ENCODE measurements at places on chromosomes 3 and 15.

DNA sequence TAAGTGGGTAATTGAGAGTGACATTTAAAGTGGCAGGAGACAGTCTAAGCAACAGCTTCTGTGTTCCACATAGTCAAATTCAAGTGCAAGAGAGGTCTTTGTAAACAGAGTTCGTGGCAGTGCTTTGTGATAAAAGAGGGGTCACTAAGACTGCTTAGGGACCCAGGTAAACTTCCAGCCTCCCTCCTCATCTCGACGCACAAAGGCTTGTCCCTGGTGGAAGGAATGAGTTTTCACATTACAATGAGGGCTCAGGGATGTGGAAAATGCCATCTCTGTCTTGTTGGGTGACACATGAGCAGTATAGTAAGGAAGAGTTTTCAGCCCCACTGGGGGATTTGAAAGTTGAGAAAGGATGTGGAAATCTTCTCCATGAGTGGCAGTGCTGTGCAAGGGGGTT, 7.3 kb downstream of the GMNC start:
- no peak for DNase-seq

- no peak for DNase-seq
Measured at GRCh38 chr15:51266656-51267050, 71.7 kb downstream of the CYP19A1 start.

DNA sequence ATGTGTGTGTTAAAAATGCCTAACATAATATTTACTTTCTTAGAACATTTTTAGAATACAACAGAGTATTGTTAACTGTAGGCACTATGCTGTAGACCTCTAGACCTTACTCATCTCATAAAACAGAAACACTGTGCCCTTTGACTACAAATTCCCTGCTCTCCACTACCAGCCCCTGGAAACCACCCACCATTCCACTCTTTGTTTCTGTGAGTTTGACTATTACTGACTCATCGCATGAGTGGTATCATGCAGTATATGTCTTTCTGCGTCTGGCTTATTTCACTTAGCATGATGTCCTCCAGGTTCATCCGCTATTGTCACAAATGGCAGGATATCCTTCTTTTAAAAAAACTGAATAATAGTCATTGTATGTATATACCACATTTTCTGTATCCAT, 216.7 kb upstream of the CFAP20DC start:
- no peak for DNase-seq

DNA sequence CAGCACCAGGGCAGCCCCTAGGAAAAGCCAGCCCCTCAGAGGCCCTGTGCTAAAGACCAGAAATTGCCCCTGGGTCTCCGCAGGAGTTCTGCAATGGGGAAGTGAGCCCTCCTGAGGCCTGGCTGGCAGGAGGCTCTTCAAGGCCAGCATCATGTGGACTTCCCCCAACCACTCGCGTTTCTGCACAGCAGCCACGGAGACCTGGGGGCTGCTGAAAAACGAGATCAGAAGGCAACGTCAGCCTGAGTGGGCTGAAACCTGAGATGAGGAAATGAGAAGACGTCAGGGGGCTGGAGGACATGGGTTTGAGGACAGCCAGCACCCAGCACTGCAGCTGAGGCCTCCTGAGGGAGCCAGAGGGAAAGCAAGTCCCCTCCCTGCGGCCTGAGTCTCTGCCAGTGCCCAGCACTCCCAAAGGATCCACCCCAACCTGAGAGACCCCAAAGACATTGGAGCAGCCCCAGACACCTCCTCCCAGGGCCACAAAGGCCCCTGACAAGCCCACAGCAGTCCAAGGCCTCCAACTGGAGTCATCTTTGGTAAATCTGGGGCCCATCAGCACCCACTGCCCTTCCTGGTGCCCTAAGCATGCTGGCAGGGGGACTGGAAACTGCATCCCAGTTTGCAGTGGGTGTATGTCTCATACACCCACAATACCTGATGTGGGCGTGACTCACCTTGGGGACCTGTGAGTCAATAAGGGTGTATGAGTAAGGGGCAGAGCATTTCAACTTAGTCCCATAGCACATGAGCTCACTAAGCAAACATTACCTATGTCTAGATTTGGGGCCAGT, 29.2 kb upstream of the CYP11A1 start:
- peak; percentile 86 for DNase-seq

DNA sequence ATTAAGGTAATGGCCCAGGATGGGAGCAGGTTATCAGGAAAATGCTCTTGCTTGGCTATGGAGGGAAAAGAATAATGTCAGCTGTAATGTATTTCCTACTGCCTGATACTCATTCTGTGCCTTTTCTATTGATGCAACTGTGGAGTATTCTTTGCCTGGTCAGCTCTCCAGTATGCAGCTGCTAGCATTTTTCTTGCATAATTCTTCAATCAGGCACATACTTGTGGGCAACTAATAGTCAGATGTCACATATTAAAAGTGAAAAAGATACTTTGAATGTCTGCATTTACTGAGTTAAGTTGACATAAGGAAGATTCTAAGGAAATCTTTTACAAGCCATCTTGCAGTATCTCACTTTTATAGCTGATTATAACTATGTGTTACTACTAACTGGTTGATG, 29.5 kb downstream of the CD80 start:
- DNase-seq: peak; percentile 69

DNA sequence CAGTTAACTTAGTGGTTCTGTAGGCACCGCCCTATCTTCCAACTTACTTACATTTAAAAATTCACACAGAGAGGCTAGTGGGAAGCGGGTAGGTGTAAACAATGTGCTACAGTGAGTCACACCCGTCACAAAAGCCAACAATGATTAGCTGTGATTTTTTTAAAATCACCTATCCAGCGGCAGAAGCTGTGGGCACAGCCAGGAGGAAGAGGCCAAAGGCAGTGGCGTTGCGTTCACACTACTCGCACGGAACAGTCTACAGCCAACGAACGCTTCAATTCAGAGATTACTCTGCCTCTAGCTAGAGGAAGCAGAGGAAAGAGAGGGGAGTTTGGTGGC, 2.5 kb upstream of the NLGN1 start:
- DNase-seq: no peak

DNA sequence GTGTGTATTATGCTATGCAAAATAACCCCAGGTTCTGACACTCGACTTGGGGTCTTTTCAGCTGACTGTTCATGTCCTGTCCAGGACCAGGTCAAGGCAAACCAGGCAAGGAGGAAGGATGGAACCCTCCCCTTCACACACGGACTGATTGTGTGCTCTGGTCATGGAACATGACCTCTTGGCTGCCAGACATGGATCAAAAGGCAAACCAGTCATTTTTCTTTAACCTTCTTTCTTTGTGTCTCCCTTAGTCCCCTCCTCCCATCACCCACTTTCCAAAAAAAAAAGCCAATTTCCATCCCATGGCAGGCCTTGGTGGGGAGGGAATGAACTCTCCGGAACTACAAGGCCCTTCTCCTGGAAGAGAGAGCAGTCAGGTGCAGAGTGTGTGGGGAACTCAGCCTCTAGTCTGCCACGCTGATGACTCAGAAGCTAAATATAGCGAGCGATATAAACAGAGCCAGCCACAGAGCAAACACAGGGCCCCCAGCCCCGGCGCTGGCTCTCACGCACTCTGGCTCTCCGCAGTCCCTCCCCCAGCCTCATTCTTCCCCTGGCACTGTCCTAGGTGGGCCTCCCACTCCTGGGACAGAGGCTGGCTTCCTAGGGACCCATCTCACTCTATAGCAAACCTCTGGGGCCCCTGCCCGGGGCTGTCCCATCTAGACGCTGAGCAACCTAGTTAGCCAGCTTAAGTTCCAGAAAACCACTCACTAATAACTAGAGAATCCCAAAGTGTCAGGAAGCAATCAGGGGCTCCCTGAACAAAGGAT, 10.0 kb downstream of the BMF start:
- DNase-seq: peak; percentile 97

GRCh38 chr3:11552289-11553264, 91.1 kb downstream of the VGLL4 start:
- no peak for DNase-seq

DNA sequence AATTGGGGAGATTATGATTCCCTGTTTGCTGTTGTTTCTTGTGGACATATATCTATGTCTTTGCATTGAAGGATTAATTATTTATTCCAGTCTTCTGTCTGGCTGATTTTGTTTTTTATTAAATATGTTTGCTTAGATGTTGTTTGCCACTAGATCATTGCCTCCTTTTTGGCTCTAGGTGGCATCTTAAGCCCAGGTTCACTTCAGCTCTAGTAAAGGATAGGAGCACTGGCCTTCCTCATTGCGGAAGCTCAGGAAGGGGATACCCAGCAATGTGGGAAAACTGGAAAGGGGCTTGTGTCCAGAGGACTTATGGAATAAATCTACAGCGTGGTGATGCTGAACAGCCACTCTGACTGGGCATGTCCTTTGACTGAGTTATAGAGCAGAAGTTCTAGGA, 821.6 kb downstream of the PDCD6IP start:
- DNase-seq: no peak

DNA sequence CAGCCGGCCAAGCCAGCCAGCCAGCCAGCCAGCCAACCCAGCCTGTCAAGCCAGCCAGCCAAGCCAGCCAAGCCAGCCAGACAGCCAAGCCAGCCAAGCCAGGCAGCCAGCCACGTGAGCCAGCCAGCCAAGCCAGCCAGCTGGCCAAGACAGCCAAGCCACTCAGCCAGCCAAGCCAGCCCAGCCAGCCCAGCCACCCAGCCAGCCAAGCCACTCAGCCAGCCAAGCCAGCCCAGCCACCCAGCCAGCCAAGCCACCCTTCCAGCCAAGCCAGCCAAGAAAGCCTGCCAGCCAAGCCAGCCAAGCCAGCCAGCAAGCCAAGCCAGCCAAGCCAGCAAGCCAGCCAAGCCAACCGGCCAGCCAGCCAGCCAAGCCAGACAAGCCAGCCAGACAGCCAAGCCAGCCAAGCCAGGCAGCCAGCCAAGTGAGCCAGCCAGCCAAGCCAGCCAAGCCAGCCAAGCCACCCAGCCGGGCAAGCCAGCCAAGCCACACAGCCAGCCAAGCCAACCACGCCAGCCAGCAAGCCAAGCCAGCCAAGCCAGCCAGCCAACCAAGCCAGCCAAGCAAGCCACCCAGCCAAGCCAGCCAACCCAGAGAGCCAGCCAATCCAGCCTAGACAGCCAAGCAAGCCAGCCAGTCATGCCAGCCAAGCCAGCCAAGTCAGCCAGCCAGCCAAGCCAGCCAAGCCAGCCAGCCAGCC, 199.5 kb downstream of the GOLGA6L6 start:
- no peak for DNase-seq

DNA sequence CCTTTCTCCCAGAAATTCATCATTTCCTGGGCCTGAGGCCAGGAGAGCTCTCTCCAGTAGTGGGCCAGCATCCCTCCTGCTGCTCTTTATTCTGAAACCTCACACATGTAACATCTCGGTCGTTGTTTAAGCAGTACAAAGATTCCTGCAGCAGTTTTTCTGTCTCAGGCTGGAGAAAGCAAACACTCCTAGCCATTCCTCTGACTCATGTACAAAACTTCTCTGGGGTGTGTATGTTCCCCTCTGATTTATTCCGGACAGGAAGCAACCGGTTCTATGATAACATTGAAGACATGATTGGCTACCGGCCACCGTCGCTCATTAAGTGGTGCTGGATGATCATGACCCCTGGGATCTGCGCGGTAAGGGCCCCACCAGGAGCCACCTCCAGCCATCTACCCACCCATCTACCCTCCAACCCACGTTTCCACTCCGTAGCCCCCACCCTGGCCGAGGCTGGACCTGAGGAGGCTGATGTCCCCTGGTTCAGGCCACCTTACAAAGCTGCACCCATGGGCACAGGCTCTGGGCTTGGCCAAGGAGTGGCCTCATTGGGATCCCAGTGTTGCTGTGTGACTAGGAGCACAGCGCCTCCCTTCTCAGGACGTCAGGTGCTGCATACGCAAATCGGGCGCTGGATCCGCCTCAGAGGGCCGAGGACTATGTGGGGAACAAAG, 58.6 kb upstream of the SLC6A1 start:
- peak; percentile 57 for DNase-seq

- no peak for DNase-seq
Measured at GRCh38 chr3:59698091-59698490, 648.3 kb upstream of the CFAP20DC start.

- DNase-seq: no peak
Measured at GRCh38 chr3:72316501-72317279, 531.6 kb downstream of the SHQ1 start.

DNA sequence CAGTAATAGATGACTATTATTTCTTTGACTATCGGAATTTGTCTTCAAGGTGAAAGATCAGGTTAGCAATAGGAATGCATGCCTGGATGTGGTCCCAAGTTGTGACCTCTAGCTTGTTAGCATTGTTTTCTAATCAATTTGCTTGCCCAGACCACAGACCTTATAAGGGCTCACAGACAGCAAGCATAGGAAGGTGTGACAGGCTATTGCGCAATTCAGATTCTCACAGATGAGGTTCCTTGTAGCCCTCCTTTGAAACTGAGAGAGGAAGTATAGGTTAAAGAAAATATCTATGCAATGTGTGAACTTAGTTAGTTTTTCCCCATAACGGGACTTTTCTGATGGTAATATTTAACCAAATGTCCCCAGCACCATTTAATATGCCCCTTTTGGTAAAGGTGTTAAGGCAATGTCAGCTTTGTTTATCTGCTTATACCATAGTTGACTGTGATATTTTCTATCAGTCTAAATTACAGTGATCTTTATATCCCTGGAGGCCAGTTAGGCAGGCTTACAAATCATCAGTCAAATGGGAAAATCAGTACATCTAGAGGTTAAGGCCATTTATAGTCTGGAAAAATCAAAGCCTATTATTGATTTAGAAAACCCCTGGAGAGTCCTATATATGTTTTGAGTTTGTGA, 168.1 kb upstream of the MBNL1 start:
- DNase-seq: no peak

- DNase-seq: no peak
Measured at GRCh38 chr3:58198362-58198761, 12.4 kb downstream of the DNASE1L3 start.

- no peak for DNase-seq
Measured at GRCh38 chr3:197298945-197299854, 788 bp upstream of the DLG1 start.

- peak; percentile 98 for DNase-seq
Measured at GRCh38 chr3:185658504-185658912, 72.4 kb downstream of the SENP2 start.

DNA sequence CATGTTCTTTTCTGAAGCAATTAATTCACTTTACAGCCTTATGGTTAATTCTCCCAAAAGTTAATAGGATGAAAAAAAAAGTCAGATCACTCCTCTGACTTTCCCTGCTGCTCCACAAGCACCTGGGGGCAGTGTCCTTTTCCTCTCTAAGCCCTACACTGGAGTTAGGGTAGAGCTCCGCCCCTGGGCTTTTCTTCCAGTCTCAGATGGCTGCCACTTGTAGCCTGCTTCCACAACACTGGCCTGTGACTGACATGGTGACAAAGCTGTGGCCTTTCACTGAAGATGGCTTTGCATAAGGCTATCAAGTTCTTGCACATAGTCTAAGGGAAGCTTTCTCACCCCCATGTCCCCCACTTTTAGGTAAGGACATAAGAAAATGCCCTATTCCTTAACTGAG, 1.3 kb upstream of the MON1A start:
- no peak for DNase-seq

- DNase-seq: no peak
Measured at GRCh38 chr3:54916732-54917131, 11.1 kb downstream of the LRTM1 start.

- DNase-seq: no peak
Measured at GRCh38 chr3:176247191-176247590, 950.1 kb downstream of the TBL1XR1 start.
